Stimulated activated CD8-positive, alpha-beta memory T cell treated with anti-CD3 and anti-CD28 coated beads, Interleukin-4, amount 100 ng/mL, for 24 hours (primary cell): ENCODE measurements at places on chromosomes 6 and 20.
A peak's percentile ranks its signal among the peaks of the same experiment; 100 is the strongest.

- peak; percentile 44 for DNase-seq
Measured at GRCh38 chr6:34055223-34055933, 90.5 kb downstream of the GRM4 start.

GRCh38 chr6:47743744-47744143 is 38.1 kb upstream of the OPN5 start:
- no peak for DNase-seq

DNA sequence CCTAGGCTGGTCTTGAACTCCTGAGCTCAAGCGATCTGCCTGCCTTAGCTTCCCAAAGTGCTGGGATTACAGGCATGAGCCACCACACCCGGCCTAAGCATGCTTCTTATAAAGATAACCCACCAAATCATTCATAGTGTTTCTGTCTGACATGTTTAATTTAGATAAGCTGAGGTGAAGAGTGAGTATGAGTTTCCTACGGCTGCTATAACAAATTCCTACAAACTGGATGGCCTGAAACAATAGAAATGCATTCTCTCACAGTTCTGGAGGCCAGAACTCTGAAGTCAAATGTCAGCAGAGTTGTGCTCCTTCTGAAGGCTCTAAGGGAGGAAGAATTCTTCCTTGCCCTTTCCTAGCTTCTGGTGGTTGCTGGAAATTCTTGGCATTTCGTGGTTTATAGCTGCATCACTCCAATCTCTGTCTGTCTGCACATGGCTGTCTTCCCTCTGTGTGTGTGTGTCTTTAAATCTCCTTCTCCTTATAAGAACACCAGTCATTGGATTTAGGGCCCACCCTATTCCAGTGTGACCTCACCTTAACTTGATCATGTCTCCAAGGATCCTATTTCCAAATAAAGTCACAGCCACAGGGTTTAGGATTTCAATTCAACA is 29.9 kb downstream of the MAPK13 start:
- DNase-seq: no peak

GRCh38 chr6:165848086-165848426 is 185.0 kb upstream of the PDE10A start:
- no peak for DNase-seq

DNA sequence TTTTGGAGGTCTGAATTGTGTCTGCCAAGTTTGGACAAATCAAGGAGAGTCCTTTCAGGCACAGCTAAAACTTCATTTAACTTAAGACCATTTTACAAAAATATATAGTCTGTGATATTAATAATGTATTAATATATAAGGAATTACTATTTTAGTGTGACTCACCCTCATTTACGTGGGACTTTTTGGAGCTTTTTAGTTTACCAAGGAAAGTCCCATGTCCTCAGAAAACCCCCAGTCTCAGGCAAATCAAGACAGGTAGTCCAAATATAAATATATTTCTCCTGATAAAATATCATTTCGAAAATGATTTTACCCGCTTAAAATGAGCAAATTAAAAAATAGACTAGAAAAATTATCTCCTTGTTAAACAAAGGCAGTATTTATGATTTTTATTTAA is 479.0 kb downstream of the PKHD1 start:
- DNase-seq: no peak

DNA sequence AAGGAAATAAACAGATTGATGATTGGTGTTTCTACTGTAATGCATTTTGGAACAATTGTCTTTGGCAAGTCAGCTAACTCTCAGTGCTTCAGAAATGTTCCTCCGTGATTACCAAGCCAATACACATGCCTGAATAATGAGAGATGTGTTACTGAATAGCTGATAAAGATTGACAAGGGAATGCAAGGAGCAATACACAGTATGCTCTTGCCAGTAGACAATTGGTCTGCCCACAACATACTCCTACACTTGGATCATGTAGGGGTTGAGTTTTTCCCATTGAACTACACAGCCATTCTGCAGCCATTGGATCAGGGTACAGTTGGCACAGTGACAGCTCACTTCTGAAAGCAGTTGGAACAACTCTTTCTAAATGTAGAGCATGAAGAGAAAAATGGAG is 5.6 kb upstream of the GJB7 start:
- no peak for DNase-seq

DNA sequence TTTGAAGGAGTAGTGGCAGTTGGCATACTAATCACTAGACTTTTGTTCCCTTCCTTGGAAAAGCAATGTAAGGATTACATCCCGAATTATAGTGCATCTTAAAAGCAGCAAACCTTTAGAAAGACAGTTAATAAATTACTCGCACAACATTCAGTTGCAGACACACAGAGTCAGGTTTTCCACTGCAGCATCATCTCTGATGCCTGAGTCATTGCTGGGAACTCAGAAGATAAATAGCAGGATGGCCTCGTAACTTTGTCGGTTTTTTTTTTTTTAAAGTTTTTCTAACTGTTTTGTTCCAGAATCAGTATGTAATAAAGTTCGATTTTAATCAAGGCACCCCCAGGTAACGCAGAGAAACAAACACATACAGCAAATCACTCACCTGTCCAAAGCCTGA is 34.3 kb downstream of the GJA10 start:
- no peak for DNase-seq

DNA sequence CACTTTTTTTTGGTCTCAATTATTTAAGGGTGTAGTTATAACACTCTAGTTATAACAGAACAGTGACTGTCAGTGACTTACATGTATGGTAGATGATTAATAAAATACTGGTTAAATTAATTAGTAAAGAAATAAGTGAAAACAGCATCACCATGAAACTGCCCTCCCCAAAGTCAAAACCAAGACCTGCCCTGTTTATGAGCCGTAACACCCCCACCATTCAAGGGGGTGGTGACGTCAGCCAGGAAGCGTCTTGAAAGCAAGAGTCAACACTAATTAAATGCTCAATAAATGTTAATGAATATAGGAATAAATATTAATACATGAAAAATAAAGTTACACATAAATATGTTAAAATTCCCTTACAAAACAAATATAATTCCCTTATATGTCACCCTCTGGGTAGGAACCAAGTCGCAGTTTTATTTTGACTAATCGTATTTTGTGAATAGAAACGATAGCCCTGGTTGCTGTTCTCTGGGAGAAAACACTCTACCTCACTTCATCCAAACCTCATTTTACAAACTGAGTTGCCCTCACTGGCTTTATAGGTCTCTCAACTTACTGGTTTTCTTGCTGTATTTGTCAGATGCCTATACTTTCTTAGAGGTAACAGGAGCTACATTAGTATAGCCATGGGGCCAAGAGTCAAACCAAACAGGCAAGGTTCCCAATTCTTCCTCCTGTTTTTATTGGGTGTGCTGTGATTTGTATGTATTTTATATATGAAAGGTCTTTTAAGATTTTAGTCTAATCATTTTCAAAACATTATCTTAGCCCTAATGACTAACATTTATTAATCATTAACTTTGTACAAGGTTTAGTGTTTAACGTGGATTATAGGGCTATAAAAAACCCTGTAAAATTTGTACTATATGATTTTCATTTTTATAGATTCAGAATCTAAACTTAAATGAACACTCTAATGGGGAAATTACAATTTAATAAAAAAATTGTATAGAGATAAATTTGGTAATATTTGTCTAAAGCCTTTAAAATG is 227.9 kb upstream of the IRAK1BP1 start:
- no peak for DNase-seq

DNA sequence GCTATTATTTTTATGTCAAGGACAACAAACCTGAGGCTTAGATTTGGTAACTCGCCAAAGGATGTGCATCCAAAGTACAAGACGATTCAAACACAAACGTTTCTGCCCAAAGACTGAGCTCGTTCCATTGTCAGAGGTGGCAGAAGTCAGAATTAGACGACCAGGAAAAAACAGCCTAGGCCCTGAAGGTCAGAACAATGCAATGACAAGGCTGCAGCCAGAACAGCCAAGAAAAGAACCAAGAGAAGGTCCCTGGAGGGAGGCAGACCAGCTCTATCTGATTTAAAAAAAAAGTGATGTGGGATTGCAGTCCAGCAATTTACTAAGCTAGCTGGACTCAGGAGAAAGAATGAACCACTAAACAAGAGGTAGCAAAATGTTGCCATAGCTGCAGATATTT is 54.2 kb downstream of the NCOA7 start:
- no peak for DNase-seq

GRCh38 chr20:46530640-46531039 is 17.3 kb upstream of the ZNF334 start:
- no peak for DNase-seq
